ENCODE measurements at places on chromosomes 1 and 21.
A peak's percentile ranks its signal among the peaks of the same experiment; 100 is the strongest.

- DNase-seq, result no peak
Measured at GRCh38 chr1:29450591-29450990, 214.3 kb downstream of the PTPRU start.

GRCh38 chr1:56202186-56202585 lies 377.2 kb downstream of the PLPP3 start:
- DNase-seq, result no peak

GRCh38 chr1:32772281-32773017 lies 44.7 kb downstream of the YARS1 start:
- no peak for DNase-seq

- DNase-seq, result no peak
Measured at GRCh38 chr1:156772728-156773497, 5.6 kb downstream of the PRCC start.

DNA sequence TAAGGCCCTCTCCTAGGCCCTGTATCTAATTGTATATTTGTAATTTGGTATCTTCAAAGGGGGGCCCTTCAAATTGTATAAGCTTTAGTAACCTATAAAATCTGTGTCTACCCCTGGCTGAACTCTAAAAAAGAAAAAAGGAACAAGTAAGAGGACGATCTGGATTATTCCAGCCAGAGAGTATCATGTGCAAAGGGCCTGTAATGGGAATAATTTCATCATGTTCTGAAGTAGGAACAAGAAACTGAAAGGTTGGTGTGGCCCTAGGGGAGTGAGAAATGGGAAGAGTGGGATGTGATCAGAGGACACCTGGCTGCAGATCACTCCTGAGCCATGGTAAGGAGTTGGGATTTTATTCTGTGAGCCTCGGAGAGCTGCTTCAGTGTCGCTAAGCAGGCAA lies 14.7 kb downstream of the PTAFR start:
- DNase-seq, result no peak

DNA sequence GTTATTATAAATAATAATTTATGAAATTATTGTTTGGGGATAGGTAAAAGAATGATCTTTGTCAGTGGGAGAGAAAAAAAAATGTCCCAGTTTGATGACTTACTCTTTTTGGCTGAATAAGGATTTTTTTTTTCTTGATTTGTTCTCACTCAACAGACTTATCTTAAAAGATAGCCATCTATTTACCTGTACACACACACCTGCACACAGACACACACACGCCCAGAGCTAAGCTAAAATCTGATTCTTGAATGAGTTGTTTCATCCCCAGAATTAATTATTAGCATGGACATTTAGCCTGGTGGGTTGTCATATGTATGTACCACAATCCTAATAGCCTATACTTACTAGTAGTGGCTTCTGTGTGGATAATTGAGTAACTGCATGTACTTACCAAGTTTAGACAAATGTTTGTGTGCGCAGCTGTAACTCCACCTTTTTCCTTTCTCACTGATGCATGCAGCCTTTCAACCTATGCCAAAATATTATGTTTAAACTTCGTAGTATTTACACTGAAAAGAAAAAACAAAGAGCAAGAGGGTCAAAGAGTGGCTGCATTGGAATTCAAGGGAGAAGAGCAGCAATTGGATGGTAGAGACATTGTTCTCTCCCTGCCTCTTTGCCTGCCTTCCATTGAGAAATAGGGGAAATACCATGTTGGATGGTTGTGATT lies 174.3 kb downstream of the ADGRL2 start:
- no peak for DNase-seq

GRCh38 chr1:162389021-162389818 lies 7.7 kb downstream of the C1orf226 start:
- DNase-seq, result no peak

- DNase-seq, result no peak
Measured at GRCh38 chr1:231157311-231157710, 4.5 kb upstream of the TRIM67 start.

DNA sequence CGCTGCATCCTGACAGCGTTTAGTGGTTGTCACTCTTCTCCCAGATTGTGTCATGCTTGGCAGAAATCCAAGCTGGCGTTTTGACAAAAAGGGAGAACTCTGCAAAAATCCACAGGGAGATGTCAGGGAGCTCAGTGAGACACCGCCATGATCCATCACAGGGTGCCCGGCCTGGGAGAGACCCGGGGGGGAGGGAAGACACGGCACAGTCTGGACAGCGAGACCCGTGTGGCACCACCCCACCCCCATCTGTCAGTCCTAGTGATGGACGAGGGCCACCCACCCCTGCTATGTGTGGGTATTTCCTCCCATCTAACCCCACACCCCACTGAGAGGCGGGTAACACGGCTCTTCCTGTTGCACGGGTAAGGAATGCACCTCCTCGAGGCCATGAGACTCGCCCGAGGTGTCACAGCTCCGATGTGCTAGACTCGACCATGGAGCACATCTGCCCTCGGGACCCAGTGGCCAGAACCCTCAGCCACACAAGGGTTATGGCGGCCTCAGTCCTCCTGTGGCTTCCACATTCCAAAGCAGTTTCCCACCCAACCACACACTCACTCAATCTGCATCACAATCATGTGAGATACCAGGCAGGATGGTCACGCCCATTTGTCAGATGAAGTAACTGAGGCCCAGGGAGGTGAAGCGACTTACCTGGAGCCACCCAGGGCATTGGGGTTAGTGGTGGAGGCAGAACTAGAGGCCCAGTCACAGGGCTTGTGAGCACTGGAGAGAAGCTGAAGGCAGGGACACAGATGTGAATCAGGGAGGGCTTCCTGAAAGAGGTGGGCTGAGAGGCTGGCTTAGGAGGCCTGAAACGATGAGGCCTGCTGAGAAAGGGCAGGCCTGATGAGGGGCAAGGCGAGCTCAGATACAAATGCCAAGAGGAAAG lies 688.5 kb downstream of the MATN1 start:
- DNase-seq, result no peak

- DNase-seq, result peak; percentile 44
Measured at GRCh38 chr21:14945176-14945575, 119.6 kb downstream of the NRIP1 start.

DNA sequence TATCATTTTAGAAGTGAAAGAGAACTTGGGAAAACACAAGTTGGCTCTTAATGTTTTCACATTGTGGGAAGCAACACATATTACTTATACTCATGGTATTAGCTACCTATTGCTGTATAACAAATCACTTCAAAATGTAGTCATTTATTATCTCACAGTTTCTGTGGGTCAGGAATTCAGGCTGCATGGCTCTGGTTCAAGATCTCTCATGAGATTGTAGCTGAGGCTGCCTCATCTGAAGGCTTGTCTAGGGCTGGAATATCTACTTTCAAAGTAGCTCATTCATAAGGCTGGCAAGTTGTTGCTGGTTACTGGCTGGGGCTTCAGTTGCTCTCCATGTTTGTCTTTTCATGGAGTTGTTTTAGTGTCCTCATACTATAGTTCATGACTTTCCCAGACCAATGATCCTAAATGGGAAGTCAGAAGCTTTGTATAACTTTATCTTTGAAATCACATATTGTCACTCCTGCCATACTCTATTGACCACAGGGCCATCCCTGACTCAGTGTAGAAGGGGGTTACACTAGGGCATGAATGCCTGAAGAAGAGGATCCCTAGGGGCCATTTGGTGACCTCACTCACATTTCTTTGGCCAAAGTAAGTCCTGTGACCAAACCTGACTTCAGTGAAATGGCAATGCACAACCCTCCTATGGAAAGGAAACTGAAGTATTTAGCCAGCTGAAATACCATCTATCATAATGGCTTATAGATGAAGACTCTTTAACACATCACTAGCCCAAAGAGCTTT lies 37.9 kb upstream of the POU2F1 start:
- DNase-seq, result no peak

DNA sequence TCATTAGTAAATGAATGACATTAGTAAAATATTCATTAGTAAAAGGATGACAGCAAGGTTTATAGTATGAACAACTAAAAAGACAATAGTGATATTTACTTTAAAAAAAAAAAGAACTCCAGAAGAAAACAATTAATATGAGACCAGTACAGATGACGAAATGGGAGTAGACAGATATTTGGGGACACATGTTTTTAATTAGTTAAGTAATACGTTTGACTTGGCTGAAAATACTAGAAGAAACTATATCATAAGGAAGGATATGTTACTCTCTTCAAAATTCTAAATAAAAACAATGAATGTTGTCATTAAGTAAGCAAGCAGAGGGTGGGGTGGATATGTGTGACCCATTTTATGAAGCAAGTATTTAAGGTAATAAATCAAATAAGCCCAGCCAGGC lies 61.9 kb downstream of the GPATCH2 start:
- DNase-seq, result no peak

DNA sequence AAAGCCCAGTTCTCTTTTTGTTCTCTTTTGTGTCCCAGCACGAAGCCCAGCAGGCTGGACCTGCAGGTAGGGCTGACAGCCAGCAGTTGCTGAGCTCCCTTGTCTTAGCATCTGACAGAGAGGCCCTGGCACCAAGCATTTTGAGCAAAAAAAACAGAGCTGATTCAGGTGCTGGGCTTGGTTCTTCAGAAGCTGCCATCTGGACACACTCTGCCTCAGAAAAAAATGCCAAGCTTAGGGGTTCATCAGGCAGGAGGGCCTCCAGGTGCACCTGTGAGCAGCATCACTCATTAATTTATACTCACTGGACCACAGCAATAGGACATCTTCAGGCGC lies 167.1 kb upstream of the PLD5 start:
- no peak for DNase-seq

- no peak for DNase-seq
Measured at GRCh38 chr1:180563026-180563827, 4.5 kb downstream of the OVAAL start.

- no peak for DNase-seq
Measured at GRCh38 chr1:49397086-49397485, 620.4 kb upstream of the BEND5 start.

- DNase-seq, result no peak
Measured at GRCh38 chr1:192512426-192513162, 63.0 kb upstream of the RGS1 start.
